ENCODE measurements at places on chromosomes 3 and 15.

DNA sequence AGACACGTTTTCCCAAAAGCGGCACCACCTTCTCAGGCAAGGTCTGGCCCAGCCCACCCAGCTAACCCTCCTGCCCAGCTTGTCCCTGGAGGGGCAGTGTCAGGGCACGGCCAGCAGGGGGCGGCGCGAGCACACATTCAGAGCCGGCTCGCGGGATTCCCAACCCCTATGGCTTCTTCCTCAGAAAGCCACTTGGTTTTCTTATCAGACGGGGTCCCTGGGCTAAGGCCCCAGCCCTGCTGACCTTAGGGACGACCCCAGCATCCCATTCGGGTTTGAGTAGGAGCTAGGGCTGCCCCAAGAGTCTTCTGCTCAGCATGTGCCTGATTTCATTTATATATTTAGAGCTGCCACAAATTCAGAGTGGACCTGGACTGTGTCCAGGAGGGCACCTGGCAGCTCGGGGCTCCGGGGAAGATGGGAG, 14.5 kb downstream of the RLBP1 start:
- peak; percentile 85 for DNase-seq

- no peak for DNase-seq
Measured at GRCh38 chr3:156252656-156253055, 132.3 kb downstream of the KCNAB1 start.

- no peak for DNase-seq
Measured at GRCh38 chr15:78425643-78426042, 12.4 kb upstream of the IREB2 start.

GRCh38 chr3:72081471-72082185, 296.7 kb upstream of the PROK2 start:
- no peak for DNase-seq

- DNase-seq: peak; percentile 43
Measured at GRCh38 chr15:64774629-64775493, 528 bp downstream of the RBPMS2 start.

DNA sequence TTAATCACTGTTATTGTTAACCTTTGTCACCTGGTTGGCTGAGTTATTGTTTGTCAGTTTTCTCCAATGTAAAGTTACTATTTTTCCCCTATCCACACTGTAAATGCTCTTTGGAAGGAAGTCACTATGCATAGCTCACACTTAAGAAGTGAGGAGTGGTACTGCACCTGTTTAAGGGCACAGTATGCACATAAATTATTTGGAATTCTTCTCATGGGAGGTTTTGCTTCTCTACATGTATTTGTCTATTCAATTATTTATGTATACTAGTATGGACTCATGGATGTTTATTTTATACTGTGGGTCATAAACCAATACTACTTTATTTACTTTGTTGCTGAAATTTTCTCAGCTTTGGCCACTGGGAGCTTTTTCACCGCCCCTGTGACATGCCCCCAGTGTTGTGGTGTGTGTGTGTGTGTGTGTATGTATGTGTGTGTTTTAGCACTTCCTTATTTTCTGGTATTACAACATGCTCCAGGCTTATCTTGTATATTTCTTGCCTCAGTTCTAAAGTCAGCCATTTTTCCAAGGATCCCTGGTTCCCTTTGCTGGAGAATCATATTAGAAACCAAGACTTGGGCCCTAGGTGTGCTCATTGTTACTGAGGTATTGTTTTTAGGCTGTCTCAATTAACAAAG, 290.5 kb downstream of the KBTBD8 start:
- no peak for DNase-seq

All from GM23248 (cell line).